ENCODE measurements at places on chromosomes 13 and 19.

DNA sequence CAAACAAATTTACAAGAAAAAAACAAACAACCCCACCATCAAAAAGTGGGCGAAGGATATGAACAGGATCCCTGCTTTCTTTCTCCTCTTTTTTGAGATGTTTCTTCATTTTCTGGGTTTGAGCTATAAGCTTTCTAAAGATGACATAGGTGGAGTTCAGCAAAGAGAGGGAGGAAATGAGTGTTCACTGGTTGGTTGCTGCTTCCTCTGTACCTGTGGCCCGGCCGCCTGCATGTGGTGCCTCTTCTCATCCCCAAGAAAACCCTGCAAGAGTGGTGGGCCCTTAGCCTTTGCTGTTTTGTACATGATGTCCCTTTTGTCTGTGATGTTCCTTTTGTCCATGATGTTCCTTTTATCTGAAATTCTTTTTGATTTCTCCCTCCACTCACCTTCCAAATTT lies 178.4 kb upstream of the SERP2 start:
- DNase-seq = no peak

DNA sequence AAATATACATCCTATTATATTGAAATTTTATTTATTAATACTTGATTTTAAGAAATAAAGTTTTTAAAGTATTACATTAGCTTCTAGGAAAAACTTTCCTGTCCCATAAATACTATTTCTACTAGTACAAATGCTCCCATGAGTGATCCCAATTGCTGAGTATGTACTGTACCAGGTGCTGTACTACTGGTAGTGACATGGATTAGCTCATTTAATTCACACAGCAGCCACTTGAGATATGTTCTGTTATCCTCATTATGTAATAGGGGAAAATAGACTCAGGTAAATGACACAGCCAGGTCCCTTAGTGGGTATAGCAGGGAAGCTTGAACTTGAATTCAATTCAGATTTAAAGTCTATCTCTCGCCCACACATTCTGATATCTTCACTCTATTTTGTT lies 363.1 kb downstream of the FGF14 start:
- DNase-seq = no peak

GRCh38 chr13:44906713-44907112 lies 82.6 kb downstream of the NUFIP1 start:
- DNase-seq = no peak

- no peak for DNase-seq
These were observed 5.3 kb upstream of the PTPRS start for GRCh38 chr19:5345895-5346386.

- no peak for DNase-seq
These were observed 318.2 kb downstream of the MYO16 start for GRCh38 chr13:108947551-108948030.

- no peak for DNase-seq
These were observed 27.4 kb upstream of the AKT2 start for GRCh38 chr19:40312533-40312932.

DNA sequence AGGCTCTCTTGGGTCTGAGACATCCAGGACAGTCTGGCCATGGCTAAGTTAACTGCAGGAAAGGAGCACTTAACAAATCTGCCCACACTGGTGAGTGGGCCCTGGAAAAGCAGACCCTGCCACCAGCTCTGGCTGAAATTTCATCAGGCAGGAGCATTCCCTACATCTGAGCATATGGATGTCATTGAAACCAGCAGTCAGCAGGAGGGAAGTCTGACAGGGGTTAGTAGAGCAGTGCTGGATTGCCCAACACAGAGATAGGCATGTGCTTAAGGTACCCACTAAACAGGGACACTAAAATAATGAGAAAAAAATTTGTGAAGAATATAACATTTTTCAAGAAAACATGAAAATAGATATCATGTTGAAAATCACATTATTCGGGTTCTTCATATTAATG lies 13.6 kb upstream of the ACOD1 start:
- DNase-seq = no peak

GRCh38 chr19:6358003-6358402 lies 3.3 kb upstream of the CLPP start:
- DNase-seq = no peak

- DNase-seq = no peak
These were observed 203.6 kb downstream of the DCLK1 start for GRCh38 chr13:35927567-35928021.

DNA sequence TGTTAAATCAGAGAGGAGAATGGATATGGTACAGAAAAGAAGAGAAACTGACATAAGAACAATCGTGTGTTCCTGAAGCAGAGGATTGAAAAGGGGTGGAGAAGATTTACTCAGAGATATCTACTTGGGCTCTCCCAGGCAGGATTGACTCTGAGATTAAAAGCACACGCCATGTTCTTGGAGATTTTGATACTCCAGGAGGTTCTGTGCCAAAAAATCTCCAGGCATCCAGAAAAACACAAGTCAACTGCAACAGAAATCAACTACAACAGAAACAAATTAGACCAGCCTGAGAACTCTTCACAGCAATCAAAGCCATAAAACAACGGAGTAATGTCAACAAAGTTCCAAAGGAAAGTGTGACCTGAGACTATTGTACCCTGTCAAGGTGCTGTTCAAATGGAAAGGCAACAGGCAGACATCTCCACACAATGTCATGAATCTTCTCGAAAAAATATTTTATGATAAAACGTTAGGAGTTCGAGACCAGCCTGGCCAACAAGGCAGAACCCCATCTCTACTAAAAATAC lies 104.2 kb downstream of the UBL3 start:
- DNase-seq = no peak

GRCh38 chr13:44365008-44365407 lies 8.6 kb upstream of the SERP2 start:
- no peak for DNase-seq

- DNase-seq = no peak
These were observed 621 bp upstream of the TGDS start for GRCh38 chr13:94596575-94596971.

DNA sequence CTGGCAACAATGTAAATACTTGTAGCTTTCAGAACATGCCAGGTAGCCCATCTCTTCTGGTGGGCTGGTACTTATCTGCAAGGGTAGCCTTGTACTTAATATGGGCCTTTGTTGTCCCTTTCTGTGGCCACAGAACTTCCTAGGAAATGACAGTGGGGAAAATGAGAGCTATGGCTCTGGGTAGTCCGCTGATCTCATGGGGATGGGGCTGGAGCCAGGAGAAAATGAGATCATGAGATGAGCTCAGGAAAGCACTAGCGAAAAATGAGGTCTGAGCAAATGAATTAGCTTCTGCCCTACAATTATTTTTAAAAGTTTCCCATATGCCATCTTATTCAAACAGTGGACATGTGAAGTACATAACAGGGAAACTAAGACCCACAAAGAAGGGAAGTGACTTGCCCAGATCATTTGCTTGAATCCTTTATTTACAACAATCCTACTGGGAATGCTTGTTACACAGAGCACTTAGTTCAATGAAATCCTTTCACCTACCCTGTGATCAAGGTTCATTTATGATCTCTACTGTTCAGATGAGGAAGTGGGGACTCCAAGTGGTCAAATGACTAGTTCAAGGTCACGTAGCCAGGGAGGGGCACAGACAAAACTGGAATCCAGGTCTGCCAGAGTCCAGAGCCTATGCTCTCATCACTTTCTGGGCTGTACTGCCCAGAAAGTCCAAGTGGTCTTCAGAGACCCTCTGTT lies 87.1 kb downstream of the PTPRS start:
- no peak for DNase-seq

GRCh38 chr19:57099199-57099661 lies 20.6 kb upstream of the USP29 start:
- no peak for DNase-seq

DNA sequence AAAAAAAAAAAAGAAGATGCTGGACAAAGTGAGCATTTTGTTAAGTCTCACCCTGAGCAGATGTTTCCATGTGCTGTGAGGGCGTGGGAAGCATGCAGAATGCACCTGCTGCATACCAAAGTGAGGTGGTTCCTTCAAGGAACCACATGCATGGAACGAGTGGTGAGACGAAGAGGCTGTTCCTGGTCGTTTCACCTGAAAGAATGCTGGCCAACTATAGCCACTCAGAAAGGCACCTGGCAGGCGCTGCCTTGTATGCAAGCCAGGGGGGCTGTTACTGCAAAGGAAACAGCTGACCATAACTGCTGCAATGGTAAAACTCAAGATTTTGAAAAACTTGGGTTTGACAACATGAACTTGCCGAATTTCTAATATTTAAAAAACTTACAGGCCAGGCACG lies 14.7 kb downstream of the MIER2 start:
- DNase-seq = no peak

- DNase-seq = no peak
These were observed 732 bp downstream of the SELENOV start for GRCh38 chr19:39515551-39516191.

- no peak for DNase-seq
These were observed 97.6 kb upstream of the SIAH3 start for GRCh38 chr13:45949161-45949560.

DNA sequence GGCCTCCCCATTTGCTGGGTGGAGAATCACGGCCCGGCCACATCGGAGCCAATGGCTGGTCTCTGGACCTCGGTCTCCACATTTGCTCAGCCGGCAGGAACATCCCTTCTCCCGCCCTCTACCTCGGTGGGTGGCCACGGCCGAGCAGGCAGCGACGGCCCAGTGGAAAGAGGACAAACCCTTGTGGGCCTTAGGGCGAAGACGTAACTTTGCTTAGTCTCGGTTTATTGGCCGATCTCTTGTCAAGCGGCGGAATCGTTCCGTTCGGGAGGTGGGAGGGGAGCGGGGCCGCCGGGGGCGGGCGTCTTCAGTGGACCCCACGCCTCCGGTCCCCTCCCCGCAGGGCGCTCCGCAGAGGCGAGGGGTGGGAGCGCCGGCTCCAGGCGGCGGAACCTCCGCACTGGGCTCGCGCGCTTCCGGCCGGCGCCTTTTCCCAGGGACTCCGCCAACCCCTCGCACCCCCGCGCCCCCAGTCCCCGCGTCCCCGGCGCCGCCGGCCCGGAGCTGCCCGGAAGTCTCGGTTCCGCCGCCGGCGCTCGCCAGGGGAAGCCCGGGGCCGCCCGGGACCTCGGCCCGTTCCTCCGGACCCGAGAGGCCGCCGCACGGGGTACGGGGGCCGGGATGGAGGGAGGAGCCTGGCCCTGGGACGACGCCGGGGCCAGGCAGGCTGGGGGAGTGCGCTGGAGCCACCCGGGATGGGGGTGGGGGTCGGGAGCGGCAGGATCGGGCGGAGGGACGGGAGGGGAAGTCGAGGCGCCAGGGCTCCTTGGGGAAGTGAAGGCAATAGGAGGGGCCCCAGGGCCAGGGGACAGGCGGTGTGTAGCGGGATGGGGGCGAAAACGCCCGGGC lies at the start of gene ZNF580:
ZNF580 (plus strand) TSS at position 426 of the 849 bp plus-strand sequence. CDS start 1,507 bp downstream, outside the sequence.
- DNase-seq = peak; percentile 47

DNA sequence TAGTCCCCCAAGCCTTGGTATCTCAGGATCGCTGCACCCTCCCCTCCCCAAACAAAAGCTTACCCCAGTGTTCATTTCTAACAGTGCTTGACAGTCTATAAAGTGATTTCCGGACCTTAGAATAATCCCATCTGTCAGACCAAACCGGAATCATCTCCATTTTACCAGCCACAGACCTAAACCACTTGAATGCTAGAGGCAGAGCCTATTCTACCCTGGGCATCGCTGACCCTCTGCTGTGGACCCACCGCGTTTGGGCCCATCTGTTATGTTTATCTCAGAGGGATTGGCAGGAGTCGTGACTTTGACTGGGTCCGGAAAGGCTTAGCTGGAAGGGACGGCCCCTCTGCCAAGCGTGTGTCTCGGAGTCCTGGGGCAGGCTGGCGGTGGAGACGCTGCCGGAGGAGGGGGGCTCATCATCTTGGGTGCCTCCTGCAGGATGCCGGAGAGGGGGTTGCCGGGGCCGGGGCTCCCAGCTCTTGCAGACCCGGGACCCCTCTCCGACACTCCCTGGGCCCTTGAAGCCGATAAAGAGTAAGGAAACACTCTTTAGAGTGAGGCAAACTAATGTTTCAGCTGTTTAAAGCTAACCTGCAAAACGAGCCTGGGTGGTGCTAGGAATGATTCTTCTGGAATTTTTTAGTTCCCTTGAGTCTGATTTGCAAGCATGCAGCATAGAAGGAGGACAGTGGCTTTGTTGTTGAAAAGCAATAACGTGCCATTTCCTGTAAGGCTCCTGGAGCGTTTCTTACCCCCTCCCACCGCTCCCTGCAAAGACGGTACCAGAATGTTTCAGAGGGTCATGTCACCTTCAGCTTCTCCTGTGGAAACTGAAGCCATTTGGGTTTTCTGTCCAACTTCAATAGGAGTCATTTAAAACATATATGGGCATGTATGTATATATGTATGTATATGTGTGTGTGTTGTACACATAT lies 1.3 kb downstream of the SLC25A42 start:
- DNase-seq = no peak

- DNase-seq = no peak
These were observed 241.9 kb downstream of the UQCRFS1 start for GRCh38 chr19:28971049-28971448.

- DNase-seq = no peak
These were observed 211.5 kb upstream of the MIR17HG start for GRCh38 chr13:91135968-91136367.

GRCh38 chr13:30806784-30807183 lies 71.4 kb downstream of the ALOX5AP start:
- no peak for DNase-seq

DNA sequence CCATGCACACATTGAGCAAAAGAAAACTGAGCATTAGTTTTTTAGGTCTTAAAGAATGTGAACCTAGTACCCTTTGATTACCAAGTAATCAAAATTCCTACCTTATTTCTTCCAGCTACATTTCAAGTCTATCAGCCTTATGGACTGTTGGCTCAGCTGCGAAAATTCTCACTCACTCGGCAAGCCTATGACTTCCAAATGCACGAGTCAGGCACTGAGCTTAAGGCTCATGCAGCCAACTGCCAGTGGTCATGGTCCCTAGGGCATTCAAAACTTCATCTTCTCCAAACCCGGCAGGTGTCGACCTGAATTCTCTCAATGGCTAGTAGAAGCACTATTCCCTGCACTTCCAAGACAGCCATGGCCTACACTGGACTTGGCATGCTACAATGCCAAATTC lies 41.2 kb downstream of the RUBCNL start:
- DNase-seq = no peak

GRCh38 chr19:14450168-14450874 lies 17.2 kb downstream of the PKN1 start:
- DNase-seq = no peak

- no peak for DNase-seq
These were observed 15.0 kb upstream of the SLC35E1 start for GRCh38 chr19:16586991-16587832.

DNA sequence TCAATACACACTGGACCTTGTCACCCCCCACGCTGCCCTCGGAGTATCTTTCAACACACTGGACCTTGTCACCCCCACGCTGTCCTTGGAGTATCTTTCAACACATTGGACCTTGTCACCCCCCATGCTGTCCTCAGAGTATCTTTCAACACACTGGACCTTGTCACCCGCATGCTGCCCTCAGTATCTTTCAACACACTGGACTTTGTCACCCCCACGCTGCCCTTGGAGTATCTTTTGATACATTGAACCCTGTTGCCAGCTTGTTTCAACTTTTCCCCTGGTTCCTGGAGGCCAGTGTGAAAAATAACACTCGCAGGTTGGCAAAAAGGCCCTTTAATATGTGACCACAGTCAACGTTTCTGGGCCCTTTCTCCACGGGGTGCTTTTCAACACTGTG lies 247.8 kb downstream of the TEX29 start:
- DNase-seq = no peak

GRCh38 chr13:80009760-80010159 lies 331.2 kb downstream of the SPRY2 start:
- no peak for DNase-seq

GRCh38 chr13:93552596-93552995 lies 326.0 kb downstream of the GPC6 start:
- DNase-seq = no peak
